ENCODE measurements at places on chromosomes 5 and 9.

DNA sequence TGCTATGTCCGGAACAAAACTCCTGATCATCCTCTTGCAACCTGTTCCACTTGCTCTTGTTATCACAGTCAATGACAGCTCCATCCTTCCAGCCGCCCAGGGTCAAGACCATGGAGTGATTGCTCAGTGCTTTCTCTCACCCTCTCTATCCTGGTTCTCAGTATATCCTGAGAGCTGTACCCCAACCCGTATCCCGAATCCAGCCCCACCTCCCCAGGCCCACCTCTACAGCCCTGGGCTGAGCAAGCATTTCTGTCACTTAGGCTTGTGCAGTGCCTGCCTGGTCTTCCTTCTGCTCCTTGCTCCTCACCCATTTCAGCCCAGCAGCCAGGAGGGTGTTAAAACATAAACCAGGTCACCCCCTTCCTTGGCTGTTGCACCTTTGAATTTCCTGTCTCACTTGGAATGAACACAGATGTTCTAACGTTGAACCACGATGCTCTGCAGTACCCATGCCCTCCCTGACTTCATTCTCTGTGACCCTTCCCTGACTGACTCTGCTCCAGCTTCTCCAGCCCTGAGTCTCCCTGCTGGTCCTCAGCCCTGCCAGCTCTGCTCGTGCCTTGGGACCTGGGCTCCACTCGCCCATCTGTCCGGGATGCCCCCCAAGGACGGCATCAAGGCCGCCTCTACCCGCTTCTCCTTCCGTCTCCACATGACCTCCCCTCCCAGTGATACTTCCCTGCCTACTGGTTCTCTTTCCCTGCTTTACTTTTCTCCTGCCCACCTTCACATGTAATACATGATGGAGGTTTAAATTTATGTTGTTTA is 110.0 kb downstream of the ICE1 start:
- DNase-seq = no peak

DNA sequence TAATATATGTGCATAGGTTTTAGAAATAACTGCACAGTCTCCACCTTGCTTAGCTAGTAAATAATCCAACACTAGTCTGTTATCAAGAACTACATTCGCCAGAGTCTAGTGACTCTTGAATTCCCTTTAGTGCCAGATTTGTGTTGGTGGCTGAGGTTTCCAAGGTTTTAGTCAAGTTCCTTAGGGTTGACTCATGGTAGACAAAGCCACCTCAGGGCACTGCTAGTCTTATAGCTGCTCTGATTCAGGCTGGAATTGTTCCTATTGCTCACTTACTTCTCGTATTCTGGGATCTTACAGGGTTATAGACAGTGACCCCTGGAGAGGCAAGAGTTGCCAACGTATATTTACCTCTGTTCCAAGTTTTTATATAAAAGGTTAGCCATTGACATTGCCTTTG is 1369.8 kb upstream of the CDH9 start:
- DNase-seq = no peak

- no peak for DNase-seq
Observed at GRCh38 chr9:2041736-2042135, 26.6 kb downstream of the SMARCA2 start.

GRCh38 chr9:21506626-21507482 is 24.7 kb upstream of the IFNE start:
- DNase-seq = no peak

DNA sequence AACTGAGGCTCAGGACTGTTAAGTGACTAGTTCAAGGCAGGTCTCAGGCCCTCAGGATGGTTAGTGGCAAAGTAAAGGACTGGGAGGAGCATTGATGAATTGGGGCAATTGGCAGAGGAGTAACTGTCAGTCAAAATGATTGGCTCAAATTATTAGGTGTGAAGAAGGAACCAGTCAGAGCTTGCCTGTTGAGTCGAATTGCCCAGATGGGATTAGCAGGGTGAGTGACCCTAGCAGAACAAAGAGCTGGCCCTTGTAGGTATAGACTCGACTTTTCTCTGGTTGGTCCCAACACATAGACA is 2.6 kb upstream of the NSD1 start:
- no peak for DNase-seq

GRCh38 chr5:180109920-180110319 is 38.4 kb upstream of the RNF130 start:
- DNase-seq = no peak

DNA sequence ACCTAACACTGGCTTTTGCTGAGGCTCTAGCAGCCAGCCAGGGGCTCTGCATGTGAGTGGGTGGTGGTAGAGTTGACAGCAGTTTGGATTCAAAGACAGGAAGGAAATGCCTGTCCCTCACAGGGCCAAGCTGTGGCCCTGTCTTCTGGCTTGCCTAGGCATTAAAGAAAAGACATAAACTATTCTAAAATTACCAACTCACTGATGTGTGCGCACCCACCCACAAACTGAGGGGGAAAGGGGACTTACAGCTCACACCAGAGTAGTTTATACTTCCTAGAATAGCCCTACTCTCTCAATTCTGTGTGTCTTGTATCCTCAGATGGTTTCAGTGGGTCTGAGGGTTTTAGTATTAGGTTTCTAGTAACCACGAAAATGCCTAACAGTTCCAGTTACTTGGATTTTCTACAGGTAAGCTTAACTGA is 18.3 kb upstream of the IL13 start:
- no peak for DNase-seq

DNA sequence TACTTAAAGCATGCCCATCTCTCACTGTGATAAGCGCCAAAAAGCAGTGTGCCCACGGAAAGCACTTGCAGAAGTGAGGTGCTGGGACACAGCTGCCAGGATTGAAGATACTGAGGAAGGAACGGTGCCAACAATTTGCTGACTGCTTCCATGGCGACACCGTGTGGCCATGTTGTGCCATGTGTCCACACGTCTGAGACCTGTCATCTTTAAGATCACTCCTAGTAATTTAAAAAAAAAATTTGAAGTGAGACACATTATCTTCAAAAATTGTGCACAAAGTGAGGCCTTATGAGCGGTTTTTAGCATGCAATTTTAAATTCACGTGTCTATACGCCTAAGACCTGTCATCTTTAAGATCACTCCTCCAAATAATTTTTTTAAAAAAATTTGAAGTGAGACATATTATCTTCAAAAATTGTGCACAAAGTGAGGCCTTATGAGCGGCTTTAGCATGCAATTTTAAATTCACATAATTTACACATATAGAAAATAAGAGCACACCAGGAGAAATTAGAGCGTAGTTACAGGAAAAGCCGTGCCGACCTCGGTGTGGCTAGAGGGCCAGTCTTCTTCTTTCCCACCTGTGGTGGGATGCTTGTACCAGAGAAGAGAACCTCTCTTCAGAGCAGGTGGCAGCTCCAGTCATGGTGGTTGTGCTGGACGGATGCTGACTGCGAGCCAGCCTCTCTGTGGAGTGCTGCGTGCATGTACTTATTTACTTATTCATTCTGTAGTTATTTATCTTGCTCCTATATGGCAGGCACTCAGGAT is 21.4 kb upstream of the FLT4 start:
- peak; percentile 35 for DNase-seq

DNA sequence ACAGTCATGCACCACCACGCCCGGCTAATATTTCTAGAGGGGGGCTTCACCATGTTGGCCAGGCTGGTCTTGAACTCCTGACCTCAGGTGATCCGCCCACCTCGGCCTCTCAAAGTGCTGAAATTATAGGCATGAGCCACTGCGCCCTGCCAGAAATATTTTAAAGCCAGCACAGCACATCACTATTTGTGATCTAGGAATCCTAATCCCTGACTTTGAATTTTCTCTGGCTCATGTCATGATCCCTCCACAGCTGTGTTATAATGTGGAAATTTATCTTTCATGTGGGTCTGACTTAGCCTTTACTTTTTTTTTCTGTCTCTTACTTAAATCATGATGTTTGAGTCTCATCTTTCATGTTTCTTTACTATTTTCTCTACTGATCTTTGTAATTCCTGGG is 18.7 kb upstream of the ITGA1 start:
- no peak for DNase-seq

GRCh38 chr5:54868511-54869483 is 116.6 kb downstream of the ESM1 start:
- no peak for DNase-seq

- DNase-seq = no peak
Observed at GRCh38 chr9:32533816-32534215, 7.8 kb upstream of the RIGI start.

- peak; percentile 54 for DNase-seq
Observed at GRCh38 chr5:151257731-151258181, 4.8 kb downstream of the GM2A start.

DNA sequence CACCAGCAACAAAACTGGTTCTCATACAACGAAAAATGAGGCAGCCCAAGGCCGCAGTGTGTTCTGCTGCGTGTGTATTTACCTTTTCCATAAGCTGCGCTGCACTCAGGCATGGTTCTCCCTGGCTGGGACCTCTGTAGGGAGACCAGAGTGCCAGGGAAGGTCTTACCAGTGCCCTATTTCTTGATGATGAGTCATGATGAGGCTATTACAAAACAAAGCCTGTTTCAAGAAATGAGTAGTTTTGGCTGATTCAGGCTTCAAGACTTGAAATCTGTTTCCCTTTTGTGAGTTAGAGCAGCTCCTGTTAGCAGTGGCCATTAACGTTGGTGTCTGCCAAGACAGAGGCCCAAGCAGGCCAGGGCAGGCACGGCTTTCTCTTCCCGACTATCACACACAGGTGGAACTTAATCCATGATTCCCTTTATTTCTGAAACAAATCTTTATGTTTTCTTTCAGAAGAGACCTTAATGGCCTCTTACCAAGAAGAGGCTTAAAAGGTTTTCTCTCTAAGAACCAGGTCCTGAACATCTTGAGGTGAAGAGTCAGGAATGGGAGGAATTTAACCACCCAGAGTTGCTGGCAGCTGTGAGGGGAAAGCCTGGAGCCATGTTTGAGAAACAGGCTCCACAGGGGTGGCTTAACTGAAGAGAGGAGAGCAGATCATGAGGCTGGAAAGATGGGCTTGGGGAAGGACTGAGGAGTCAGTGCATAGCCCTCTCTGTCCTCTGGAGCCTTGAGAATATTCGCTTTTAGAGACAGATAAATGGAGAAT is 41.4 kb upstream of the TIFAB start:
- no peak for DNase-seq

- DNase-seq = no peak
Observed at GRCh38 chr9:74696520-74696919, 191.2 kb downstream of the TRPM6 start.

DNA sequence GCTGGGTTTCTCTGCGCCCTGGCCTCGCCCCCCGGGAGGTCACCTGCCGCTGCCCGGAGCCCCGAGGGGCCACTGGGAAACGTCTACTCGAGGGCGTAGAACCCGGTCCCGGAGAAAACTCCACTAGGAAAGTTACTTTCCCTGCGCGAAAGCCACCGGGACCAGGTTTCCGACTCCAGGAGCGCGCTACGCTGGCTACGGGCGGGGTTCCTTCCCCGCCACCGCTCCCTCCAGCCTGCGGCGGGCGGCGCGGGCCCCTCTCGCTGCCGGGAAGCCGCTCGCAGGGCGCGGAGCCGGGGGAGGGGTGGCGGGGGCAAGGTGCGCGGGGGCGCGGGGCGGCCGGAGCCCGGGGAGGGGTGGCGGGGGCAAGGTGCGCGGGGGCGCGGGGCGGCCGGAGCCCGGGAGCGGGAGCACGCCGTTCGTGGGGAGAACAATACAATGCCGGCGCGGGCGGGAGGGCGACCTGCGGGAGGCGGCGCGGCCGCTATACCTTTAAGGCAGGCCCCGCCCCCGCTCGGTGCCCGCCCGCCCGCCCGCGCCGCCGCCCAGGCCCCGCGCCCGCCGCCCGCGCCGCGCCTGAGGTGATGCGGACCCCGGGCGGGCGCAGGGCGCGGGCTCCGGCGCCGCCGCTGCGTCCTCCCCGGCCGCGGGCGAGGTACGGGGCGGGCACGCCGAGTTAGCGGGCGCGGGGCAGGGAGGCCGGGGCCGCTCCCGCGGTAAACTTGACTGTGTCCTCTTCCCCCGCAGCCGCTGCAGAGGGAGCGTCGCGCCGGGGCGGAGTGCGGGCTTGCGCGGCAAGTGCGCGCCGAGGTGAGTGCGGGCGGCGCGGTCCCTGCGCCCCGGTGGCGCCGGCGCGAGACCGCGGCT is 278.1 kb downstream of the AOPEP start:
- no peak for DNase-seq

GRCh38 chr9:37730256-37730655 is 23.3 kb upstream of the TRMT10B start:
- DNase-seq = no peak

GRCh38 chr9:127035948-127036347 is 86.5 kb downstream of the ANGPTL2 start:
- no peak for DNase-seq

DNA sequence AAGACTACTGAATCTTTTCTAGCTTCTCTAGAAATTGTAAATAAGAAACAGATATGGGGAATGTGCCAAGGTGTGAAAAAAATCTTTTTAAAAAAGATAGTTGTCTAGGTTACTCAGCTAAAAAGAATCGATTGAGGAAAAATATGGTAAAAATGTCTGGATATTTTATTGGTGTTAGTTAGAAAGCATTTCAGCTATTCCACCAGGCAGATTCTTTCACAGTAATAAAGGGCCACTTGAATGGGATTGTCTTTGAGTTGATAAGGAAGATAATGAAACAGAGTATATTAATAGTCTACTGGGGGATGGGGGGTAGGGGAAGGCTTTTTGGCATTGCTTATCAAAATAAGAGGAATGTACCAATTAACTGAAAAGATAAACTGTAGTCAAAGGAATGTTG is 51.9 kb downstream of the SLIT3 start:
- DNase-seq = no peak

- DNase-seq = no peak
Observed at GRCh38 chr5:176565760-176566288, 16.7 kb downstream of the CDHR2 start.

DNA sequence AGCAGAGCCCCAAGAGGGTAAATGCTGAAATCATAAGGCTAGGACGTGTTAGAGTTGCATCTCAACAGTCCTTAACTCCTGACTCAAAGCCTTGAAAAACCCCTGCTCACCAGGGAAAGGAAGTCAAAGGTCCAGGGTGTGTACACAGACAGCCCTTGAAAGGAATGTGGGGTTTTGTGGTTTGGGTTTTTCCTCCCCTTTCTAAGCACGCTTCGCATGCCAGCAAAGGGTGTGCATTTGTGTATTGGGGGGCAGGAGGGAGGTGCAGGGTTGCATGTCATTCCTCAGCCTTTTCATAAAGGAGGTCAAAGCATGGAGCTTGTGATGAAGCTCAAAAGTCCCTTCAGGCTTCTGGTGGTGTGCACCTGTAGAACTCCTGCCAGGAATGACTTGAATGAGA is 17.3 kb upstream of the XPA start:
- DNase-seq = no peak

- no peak for DNase-seq
Observed at GRCh38 chr9:120344230-120344629, 235.7 kb downstream of the CDK5RAP2 start.

- no peak for DNase-seq
Observed at GRCh38 chr5:68688547-68688946, 405.3 kb upstream of the SLC30A5 start.

DNA sequence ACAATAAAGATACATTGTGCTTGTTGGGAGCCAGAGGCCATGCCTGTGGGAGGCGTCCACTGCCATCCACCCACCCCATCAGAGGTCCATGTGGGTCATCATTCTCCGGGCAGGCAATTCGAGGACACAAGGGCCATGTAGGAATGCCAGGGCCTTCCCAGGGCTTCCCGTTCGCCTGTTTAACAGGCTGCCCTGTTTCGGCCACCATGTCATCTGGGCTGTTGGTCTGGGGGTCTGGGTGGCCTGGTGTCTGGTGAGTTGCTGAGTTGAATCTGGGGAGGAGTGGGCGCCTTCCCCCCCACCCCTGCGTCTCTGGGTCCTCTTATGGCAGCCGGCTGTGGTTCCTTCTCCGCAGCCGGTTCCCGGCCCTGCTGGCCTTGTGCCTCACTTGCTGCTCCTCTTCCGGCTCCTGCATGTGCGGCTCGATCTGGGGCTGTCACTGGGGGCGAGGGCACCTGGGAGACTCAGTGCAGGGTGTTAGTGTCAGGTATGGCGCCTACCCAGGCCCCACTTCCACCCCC is 117.4 kb downstream of the WNK2 start:
- DNase-seq = peak; percentile 12
